ENCODE measurements at places on chromosomes 5 and 9. TPM values are rescaled to one million over a fixed set of nuclear protein-coding genes. Genes with fewer than 3 reads are reported as not detected.

Gene F12
- 0.56 TPM for total RNA-seq

Gene CD14
- total RNA-seq = 0.18 TPM

Gene TSC1
- 44.2 TPM for total RNA-seq

Gene ANKRD34B
- not detected for total RNA-seq

Gene FBP2
- total RNA-seq = not detected

Gene GGTA1
- not detected for total RNA-seq

Gene ORM2
- not detected for total RNA-seq

Gene LCN10
- total RNA-seq = not detected

- DNase-seq = peak; percentile 87
Measured at GRCh38 chr9:113929634-113930389, 53.7 kb downstream of the ZNF618 start.

DNA sequence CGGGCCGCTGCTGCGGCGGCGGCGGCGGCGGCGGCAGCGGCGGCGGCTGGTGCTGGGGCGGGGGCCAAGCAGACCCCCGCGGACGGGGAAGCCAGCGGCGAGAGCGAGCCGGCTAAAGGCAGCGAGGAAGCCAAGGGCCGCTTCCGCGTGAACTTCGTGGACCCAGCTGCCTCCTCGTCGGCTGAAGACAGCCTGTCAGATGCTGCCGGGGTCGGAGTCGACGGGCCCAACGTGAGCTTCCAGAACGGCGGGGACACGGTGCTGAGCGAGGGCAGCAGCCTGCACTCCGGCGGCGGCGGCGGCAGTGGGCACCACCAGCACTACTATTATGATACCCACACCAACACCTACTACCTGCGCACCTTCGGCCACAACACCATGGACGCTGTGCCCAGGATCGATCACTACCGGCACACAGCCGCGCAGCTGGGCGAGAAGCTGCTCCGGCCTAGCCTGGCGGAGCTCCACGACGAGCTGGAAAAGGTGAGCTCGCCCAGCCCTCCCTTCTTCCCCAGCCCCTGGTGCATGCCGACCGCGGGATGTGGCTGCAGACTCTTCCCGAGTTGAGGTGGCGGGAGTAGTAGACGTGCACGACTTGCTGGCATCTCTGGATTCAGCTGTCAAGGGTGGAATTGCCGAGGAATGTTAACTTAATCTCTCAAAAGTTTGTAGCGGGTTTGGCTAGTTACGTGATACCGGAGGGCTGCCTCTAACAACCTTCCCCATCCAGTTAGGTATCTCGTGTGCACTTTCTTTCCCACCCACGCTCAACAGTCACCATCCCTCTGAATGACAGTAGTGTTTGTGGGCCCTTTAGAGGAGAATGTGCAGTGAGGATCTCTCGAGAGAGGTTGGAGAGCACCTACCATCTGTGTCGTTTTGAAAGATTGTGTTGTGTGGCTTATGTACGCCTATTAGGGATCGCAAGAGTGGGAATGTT, 932 bp downstream of the SLC12A2 start:
- peak; percentile 37 for DNase-seq

DNA sequence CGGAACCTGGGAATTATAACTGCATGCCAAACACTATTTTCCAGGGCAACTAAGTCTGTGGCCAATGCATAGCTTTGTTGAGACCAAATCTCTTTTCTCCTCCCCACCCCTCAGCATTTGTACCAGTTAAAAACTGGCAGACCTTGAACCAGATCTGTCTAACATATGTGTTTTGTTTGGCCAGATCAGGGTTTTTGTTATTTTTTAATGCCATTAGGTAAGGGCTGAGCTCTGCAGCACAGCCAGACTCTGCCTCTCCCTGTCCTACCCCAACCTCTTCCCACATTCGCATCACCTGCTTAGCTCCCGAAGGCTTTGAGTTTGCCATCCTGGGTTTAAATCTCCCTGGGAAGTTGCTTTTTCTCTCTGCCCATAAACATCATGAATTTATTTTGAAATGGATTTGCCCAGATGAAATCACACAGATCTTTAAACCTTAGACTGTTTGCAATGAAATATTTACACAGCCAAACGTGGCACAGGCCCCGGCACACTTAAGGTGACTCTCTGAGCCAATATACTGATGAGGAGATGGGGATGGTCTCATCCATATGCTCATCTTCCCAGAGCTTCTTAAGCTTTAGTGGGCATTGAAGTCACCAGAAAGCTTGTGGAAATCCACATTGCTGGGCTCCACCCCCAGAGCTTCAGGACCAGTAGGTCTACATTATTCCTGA, 54.0 kb upstream of the ALDH1B1 start:
- DNase-seq = no peak

DNA sequence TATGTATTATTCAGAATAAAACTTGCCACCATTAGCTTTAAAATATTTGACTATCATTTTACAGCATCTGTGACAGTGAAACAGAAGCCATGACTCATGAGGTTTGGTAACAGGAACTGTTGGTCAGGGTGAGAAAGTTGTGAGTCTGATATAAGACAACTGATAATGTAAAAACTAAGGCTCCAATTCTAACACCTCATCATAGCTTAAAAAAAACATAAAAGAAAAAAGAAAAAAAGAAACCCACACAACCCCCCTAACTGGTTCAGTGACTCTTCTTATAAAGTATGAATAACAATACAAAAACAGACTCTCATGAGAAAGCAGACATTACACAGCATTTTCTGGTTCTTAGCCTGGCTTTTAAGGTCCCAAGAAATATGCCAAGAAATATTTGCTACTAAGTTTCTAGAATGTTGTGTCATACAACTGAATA, 85.8 kb downstream of the MRPS27 start:
- peak; percentile 73 for DNase-seq

DNA sequence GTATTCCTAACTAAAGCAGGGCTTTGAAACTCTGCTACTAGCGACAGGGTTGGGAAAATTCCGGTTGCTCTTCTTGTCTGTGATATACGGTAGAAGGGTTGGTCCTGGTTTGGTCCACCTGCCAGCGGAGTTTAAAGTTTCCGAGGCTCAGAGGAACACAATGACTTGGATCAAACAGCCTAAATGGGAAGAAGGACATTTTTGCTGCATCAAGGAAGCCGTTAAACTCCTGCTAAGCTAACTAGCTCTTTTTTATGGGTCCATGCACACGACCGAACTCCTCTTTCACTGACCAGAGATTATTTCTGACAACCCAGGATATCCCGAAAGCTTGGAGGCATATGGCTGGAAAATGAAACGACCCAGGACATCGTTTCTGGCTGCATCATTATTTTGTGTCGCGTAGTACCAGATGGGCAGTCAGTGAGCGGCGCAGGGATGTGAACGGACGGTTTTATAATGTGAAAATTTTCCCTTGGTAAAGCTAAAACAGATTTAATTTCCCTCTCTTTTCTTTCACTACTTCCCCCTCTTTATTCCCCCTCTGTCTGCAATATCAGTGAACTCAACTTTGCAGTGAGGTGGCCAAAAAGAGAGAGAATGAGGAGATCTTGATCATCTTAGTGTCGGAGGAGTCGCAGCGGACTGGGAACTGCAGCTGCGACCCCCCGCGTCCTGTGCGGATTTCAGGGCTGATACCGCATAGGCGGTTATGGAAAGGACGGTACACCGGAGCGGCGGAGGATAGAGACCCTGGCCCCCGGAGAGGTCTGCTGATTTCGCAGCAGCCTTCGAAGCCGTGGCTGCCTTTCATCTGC, at the start of gene LURAP1L:
TSS of gene LURAP1L (plus strand) at position 160 of the 818 bp plus-strand sequence. CDS start 696 bp downstream, outside the sequence.
- peak; percentile 83 for DNase-seq

DNA sequence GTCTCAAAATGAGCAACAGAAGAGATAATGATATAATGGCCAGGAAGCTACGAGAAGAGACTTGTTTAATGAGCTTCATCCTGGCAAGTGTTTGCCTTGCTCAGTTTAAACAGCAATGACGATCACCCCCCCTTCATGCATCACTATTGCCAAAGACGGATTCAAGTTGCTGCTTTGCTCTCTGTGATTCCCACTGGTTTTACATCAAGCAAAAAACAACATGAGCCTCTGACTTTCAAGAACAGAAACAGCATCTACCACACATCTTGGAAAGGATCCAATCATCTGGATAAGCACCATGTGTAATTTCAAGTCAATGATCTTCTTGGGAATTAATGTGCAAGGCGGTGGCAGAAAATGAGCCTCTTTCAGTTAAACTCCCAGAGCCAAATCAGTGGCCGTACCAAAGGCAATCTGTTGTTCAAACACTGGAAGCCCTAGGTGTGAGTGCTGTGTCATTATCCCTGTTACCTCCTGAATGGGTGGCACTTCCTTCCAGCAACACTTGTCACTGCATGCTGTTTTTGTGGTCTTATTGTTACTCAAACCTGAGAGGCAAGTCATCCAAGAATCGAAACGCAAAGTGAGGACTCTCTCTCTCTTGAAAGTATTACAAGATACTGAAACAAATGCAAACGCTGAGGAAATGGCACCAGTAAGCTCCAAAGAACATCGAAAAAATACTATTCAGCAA, 72.8 kb downstream of the MED27 start:
- DNase-seq = peak; percentile 72

DNA sequence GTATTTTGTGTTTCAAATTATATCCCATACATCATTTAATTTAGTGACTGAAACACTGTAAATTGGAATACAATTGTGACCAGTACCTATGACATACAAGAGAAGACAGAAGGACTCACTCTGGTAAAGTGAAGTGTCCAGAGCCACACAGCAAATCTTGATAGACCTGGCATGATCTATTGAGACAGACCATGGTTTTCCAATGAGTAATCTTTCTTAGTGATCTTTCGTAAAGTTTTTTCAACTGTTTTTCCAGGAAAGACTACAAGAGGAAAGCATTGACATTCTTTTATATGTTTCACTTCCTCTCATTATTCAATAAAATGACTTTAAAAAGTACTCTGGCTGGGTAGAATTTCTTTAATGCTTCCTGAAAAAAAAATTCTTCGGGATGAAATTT, 43.3 kb upstream of the ALDH1A1 start:
- no peak for DNase-seq

- DNase-seq = no peak
Measured at GRCh38 chr5:170446365-170446764, 57.2 kb upstream of the KCNMB1 start.

DNA sequence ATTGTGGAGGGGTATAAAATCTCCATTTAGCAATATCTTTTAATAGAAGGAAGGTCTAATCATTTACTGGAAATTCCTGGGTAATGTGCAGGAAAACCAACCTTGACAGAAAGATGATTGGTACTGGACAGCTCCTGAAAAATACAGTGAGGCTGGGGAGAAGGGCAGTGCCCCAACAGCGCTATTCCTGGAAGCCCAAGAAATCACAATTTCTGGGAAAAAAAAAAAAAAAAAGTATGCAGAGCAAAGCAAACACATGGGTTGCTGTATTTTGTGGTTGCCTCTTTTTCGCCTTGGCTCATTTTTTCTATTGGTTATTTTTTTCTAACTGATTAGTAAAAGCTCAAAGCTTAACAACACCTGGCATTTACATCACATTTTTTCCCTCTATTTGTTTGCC, 249.7 kb downstream of the ENC1 start:
- no peak for DNase-seq

GRCh38 chr5:45454114-45454513, 242.1 kb downstream of the HCN1 start:
- DNase-seq = peak; percentile 20

DNA sequence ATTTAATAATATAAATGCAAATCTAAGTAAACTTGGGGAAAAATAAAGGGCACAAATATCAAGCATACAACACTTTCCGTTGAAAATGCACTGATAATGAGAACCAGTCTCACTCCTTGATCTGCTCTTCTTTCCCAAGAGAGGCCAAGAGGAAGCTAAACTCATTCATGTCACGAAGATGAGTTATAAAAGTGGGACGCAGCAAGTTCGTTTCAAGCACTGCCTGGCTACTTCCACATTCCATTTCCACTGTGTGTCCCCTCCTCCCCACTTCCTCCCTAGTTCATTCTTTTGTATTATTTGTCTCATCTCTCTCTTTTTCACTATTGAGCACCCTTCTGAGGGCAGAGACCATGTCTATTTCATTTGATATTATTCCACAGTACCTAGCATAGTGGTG, 158.1 kb downstream of the SLC24A2 start:
- DNase-seq = no peak

DNA sequence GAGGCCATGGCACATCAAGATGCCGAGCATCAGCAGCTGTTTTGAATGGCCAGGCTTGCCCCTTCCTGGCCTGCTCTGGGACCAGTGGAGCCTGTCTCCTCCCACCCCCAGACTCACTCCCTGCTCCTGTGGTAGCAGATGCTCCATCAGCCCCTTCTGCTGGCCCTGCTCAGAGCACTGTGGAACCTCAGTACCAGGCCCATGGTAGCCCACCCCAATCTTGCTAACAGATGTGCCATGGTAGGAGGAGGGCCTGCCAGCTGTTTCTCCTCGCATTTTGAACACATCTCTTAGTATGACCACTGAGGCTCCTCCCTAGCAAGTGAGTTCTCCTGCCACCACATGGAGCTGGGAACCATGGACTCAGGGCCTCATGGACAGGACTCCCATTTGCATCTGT, 29.5 kb downstream of the COL27A1 start:
- no peak for DNase-seq

DNA sequence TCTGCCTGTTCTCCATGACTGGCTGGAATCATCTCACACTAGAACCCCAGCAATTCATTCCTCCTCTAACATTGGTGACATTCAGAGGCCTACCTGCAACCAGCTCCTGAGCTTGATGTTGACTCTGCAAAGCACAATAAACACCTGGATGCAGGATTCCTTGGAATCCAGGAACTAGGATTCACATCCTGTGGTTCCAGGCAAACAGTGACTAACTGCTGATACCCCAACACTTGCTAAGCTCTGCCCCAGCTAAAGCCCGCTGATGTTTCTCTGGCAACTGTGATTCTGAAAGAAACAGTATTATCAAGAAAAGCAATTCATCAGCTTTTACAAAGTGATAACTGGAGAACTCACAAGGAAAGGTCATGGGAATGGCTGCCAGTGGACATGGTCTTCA, 29.2 kb downstream of the SUSD1 start:
- DNase-seq = peak; percentile 11

GRCh38 chr5:154546719-154547118, 68.7 kb upstream of the HAND1 start:
- DNase-seq = no peak

DNA sequence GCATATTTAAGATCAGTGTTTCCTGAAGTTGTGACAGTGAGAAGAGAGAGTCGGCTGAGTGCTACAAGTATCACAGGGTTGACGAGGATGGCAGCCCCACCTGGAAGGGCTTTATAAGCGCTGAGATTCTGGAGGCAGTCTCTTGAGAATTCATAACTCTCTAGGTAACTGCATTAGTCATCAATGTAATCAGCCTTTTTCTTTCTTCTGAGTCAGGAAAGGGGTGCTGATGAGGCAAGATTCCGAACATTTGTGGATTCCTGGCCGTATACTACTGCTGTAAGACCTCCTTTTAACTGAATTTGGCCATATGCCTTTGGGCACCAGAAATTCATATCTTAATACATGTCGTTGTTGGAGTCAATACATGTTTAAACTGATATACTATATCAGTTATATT, 6.6 kb upstream of the RNF20 start:
- peak; percentile 54 for DNase-seq

- DNase-seq = peak; percentile 53
Measured at GRCh38 chr5:109388407-109388806, 21.4 kb downstream of the PJA2 start.

DNA sequence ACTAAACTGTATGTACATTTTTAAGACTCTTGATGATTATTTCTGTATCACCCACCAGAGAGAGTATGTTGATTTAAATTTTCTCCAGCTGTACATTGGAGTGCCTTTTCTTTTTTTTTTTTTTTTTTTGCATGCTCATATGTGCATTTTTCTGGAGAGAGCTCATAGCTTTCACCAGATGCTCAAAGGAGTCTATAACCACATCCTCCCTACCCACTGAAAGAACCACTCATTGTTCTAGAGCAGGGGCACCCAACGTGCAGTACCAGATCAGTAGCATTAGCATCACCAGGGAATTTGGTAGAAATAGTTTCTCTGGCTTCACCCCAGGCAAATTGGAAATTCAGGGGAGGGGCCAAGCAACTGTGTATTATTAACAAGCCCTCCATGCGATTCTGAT, 53.9 kb upstream of the TMEM171 start:
- DNase-seq = peak; percentile 89

Measured in IMR-90 (cell line).